ENCODE measurements at places on chromosomes 12 and 14. TPM values are rescaled to one million over a fixed set of nuclear protein-coding genes. Genes with fewer than 3 reads are reported as not detected.

DNA sequence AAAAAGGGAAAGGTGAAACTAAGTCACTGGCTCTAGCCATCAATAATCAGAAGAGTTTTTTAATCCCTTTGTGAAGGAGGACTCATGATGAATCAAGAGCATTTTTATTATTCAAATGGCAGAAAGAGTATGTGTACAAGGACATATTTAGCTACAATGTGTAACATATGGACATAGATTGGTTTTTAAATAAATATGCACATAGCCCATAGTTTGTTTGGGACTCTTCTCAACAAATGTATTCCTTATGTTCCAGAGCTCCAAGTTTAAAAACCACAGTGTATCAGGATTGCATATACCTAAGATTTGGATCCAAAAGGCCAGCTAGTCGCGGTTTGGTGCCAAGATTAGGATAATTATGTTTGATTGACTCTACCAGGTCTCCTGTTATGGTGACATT is 104.2 kb downstream of the C12orf50 start:
- DNase-seq = no peak

Gene RASSF9
- 2.6 TPM for polyA plus RNA-seq

- DNase-seq = peak; percentile 83
These were observed 3.9 kb upstream of the MEG3 start for GRCh38 chr14:100822013-100822412.

GRCh38 chr12:6324936-6325750 is 14.7 kb downstream of the PLEKHG6 start:
- DNase-seq = no peak

Gene COPZ1
- 122 TPM for polyA plus RNA-seq

Gene TAS2R7
- not detected for polyA plus RNA-seq

Gene VRTN
- not detected for polyA plus RNA-seq

GRCh38 chr14:62597143-62597542 is 448.1 kb downstream of the KCNH5 start:
- DNase-seq = no peak

GRCh38 chr12:22408610-22409376 is 74.3 kb upstream of the ST8SIA1 start:
- DNase-seq = peak; percentile 60

GRCh38 chr14:58167891-58168290 is 15.9 kb upstream of the ARMH4 start:
- no peak for DNase-seq

Gene IL31
- polyA plus RNA-seq = not detected

- no peak for DNase-seq
These were observed 183.5 kb upstream of the C14orf180 start for GRCh38 chr14:104395941-104396681.

DNA sequence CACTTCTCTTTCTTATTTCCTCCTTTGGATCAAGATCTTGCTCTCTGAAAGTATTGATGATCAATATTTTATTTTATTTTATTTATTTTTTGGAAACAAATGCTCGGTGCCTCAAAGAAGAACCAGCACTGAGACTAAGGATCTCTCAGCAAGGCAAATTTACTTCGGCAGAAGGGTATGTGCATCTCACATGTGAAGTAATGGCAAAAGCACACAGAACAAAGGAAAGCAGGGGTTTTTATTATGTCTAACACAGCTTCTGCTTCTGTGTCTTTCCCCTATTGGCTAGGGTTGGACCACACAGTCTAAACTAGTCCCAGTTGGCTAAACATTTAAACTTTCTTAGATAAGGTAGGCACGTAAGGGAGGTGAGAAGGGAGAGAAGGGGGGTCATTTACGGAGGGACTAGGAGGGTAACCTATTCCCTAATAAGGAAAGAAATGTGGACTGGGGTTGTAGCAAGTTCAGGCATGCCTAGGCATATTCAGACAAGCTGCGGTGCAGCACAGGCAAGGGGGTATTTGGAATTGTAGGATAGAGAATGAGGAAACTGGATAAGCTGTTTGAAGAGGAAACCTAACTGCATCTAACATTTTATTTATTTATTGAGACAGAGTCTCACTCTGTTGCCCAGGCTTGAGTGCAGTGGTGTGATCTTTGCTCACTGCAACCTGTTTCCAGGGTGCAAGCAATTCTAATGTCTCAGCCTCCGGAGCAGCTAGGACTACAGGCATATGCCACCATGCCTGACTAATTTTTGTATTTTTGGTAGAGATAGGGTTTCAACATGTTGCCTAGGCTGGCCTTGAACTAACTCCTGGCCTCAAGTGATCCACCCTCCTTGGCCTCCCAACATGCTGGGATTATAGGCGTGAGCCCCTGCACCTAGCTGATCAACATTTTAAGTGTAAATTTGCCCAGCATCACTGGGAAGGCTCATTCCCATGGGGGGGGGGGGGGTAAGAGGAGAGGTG is 90.0 kb upstream of the EIF5 start:
- DNase-seq = no peak

Gene NELL2
- polyA plus RNA-seq = 12.3 TPM

Gene PRMT5
- 69.2 TPM for polyA plus RNA-seq

- DNase-seq = no peak
These were observed 73.1 kb downstream of the ADCK1 start for GRCh38 chr14:77872983-77873382.

GRCh38 chr12:109449845-109450532 is 27.1 kb downstream of the KCTD10 start:
- no peak for DNase-seq

Gene TMEM132D
- polyA plus RNA-seq = 0.67 TPM

GRCh38 chr14:65107200-65107599 is 4.9 kb upstream of the MAX start:
- DNase-seq = no peak

DNA sequence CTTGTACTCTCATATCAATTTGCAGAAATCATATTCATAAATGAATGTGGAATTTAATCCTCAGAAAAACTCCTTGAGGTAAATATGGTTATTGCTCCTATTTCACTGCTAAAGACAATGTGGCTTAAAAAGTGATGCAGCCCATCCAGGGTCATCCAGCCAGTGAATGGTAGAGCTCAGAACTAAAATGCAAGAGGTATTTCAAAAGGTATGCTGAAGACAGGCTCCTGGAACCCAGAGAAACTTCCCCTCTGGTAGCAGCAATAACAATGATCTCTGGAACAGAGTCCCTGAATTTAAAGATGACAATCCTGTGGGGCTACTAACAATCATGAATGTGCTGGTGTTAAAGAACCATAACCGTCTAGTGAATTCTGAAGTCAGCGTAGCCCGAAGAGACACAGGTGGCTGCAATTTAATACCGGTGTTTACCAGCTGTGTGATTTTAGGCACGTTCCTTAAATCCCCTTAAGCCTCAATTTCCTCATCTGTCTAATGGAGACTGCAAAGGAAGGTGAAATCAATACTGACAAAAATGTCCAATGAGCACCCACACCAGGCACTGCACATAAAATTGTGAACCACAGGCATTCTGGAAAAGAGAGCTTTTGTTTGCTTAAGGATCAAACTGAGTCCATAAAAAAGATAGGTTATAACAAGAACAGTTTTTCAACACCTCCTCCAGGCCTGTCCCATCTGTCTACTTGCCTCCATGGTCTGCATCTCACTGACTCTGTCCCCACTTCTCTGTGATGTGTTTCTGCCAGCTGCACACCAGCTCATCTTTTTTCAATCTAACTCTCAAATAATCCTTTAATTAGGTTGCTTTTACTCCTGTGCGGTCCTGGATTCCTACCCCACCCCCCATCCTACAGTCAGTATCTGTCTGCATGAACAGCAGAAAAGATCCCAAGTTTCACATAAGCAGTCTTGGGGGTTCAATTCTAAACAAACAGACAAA is 10.5 kb downstream of the TM7SF3 start:
- DNase-seq = no peak

All from muscle of back (tissue), 13 donors.